PC-9 (cell line): ENCODE measurements at places on chromosomes 5 and 9. TPM values are rescaled to one million over a fixed set of nuclear protein-coding genes. Genes with fewer than 3 reads are reported as not detected.

YIPF5 gene
- total RNA-seq: 35.9 and 65.8 TPM in 2 replicates

CXXC5 gene
- total RNA-seq: 59.9 and 68.2 TPM in 2 replicates

PCDHA1 gene
- total RNA-seq: not detected in 2 replicates

EFCAB9 gene
- not detected in 2 replicates for total RNA-seq

ACSL6 gene
- not detected in 2 replicates for total RNA-seq

CCNO gene
- total RNA-seq: 4.7 and 7.1 TPM in 2 replicates

FOXD4L6 gene
- total RNA-seq: 0.20 TPM in 1 of 2 replicates, not detected in the other

DNA sequence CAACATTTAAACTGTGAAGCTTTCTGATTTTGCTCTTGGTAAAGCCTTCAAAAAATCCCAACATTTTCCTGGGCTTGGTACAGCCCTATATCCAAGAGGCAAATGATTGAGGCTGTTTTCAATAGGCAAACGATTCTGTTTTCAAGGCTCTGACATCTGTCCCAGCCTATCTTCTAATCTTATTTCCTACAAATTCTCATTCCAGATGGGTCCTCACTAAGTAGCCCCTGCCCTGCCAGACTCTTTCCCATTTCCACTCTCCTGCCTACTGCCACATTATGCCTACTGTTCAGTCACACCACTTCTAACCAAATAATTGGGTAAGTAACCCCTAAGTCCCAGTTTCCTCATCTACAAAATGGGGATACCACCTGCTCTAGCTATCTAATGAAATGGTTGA lies 3.5 kb downstream of the GBA2 start:
- H3K27me3 ChIP-seq: no peaks in the 10 kb centered on the region
- no peak overlapping the region for H3K27ac ChIP-seq
- peak overlapping the region; percentile 79; the same call in 1 of the 2 replicates for H3K4me3 ChIP-seq
- no peaks in the 10 kb centered on the region; the same call in 1 of the 2 replicates for H3K36me3 ChIP-seq
- peaks cover 23% of the 10 kb centered on the region for H3K4me1 ChIP-seq
- no peak for DNase-seq

DNA sequence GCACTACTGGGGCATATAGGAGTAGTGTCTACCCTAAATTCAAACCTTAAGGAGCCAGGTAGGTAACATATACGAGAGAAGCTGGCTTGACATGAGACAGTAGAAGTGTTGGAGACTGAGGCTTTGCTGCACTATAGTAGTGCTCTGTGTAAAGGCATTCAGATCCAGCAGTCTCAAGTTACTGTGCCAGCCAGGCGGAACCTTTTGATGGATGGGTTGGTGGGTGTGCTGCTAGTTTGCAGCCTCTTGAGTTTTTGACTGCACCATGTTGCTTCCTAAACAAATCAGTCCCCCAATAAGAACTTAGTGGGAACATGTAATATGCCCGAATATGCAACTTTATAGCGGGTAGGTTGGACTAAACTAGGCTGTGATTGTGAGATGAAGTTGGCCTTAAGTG lies 1.5 kb downstream of the CLTA start:
- H3K4me1 ChIP-seq: peaks cover 30% of the 10 kb centered on the region
- no peak overlapping the region for H3K27ac ChIP-seq
- H3K4me3 ChIP-seq: peak overlapping the region; percentile 91

GRCh38 chr9:70533492-70533891 lies 119.0 kb upstream of the KLF9 start:
- no peaks in the 10 kb centered on the region for H3K27me3 ChIP-seq
- peaks cover 15% of the 10 kb centered on the region; the same call in 1 of the 2 replicates for H3K4me1 ChIP-seq
- no peak overlapping the region for H3K4me3 ChIP-seq
- no peak for DNase-seq
- peak overlapping the region; percentile 52; the same call in 1 of the 2 replicates for H3K27ac ChIP-seq

- H3K27ac ChIP-seq: no peak overlapping the region
- peaks cover 10% of the 10 kb centered on the region for H3K4me1 ChIP-seq
- H3K27me3 ChIP-seq: no peaks in the 10 kb centered on the region
- no peak overlapping the region for H3K4me3 ChIP-seq
- no peak for DNase-seq
- no peaks in the 10 kb centered on the region; the same call in 1 of the 2 replicates for H3K36me3 ChIP-seq
Measured at GRCh38 chr9:136441681-136442245, 2.1 kb upstream of the INPP5E start.

DNA sequence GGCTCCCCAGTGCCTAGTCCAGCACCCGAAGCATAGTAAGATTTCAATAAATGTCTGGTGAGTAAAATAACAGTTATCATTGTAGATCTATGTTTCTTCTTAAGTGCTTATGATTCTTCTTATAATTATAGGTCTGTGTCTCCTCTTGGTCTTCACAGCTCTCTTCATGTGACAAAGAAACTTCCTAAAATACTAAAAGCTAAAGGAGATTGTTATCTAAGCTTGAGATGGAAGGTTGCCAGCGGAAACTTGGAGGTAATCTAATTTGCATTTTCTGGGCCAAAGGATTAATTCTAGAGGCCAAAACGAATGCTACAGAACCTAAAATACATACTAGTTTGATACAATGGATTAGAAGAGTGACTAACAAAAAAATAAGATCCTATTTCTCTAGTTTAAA lies 13.6 kb upstream of the ARHGAP26 start:
- no peak overlapping the region for H3K4me3 ChIP-seq
- H3K36me3 ChIP-seq: no peaks in the 10 kb centered on the region
- DNase-seq: no peak
- peaks cover 15% of the 10 kb centered on the region for H3K4me1 ChIP-seq

DNA sequence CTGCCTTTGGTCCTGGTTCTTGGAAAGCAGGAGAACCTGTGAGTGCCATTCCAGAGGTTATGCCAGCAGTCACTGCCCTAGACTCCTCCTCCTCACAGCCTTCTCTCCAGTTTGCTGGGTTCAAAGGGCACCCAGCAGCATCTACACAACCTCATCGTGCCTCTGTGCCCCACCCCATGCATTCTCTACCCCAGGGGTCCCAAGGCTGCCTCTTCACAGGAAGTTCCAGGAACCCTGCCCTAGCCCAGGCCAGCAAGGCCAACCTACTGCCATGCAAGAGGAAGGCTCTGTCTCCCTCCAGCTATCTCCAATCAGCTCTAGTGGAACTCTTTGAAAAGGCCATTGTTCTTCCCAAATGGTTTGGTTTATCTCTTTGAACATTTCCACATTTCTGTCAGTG lies 21.2 kb downstream of the ENC1 start:
- DNase-seq: no peak
- H3K36me3 ChIP-seq: no peaks in the 10 kb centered on the region
- no peaks in the 10 kb centered on the region for H3K27me3 ChIP-seq
- H3K4me3 ChIP-seq: no peak overlapping the region
- H3K4me1 ChIP-seq: peaks cover 27% of the 10 kb centered on the region

DNA sequence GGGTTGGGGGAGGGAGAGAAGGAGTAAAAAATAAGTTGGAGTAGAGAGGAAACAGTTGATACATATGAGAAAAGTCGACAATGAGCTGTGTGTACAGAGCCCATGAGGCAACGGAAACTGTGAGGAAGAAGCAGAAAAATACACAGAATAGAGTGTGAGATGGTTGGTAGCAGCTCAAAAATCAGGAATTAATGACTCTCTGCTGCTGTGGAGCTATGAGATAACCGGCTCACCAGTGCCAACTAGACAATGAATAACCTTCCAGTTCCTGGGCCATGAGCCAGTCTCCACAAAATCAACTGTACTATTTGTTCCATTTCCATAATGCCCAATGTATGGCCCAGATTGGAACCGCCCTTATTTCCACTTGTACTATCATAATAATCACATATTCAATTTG lies 53.1 kb upstream of the NREP start:
- H3K4me1 ChIP-seq: no peaks in the 10 kb centered on the region
- no peak overlapping the region for H3K27ac ChIP-seq
- no peaks in the 10 kb centered on the region for H3K27me3 ChIP-seq
- H3K36me3 ChIP-seq: no peaks in the 10 kb centered on the region
- no peak for DNase-seq

- no peak for DNase-seq
- H3K27ac ChIP-seq: no peak overlapping the region
- H3K36me3 ChIP-seq: no peaks in the 10 kb centered on the region
- peaks cover 27% of the 10 kb centered on the region for H3K4me1 ChIP-seq
Measured at GRCh38 chr9:112552229-112553056, 65.8 kb downstream of the KIAA1958 start.

GRCh38 chr9:116304761-116305160 lies 151.2 kb downstream of the PAPPA start:
- no peaks in the 10 kb centered on the region for H3K36me3 ChIP-seq
- H3K27me3 ChIP-seq: no peaks in the 10 kb centered on the region
- H3K27ac ChIP-seq: no peak overlapping the region

DNA sequence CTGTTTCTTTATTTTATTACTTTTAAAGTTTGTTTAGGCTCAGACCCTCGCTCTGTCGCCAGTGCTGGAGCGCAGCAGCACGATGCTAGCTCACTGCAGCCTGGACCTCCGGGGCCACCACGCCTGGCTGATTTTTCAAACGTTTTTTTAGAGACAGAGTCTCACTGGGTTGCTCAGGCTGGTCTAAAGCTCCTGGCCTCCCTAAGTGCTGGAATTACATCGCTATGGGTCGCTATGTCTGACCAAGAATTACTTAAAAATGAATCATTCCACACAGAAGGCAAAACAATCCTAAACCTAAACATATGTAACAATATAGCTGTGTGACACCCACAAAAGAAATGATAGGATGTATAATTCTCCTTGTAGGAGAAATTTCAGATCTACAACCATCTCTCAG lies 86.9 kb upstream of the SIMC1 start:
- H3K36me3 ChIP-seq: no peaks in the 10 kb centered on the region
- H3K4me3 ChIP-seq: no peak overlapping the region
- H3K27me3 ChIP-seq: peaks cover 93% of the 10 kb centered on the region
- no peak overlapping the region for H3K27ac ChIP-seq
- no peak for DNase-seq

GRCh38 chr5:125316391-125316790 lies 570.0 kb upstream of the ZNF608 start:
- DNase-seq: no peak
- H3K27me3 ChIP-seq: no peaks in the 10 kb centered on the region
- no peaks in the 10 kb centered on the region for H3K4me1 ChIP-seq

GRCh38 chr9:107942856-107943255 lies 453.3 kb upstream of the KLF4 start:
- no peaks in the 10 kb centered on the region for H3K36me3 ChIP-seq
- H3K4me3 ChIP-seq: no peak overlapping the region
- H3K27ac ChIP-seq: no peak overlapping the region
- no peaks in the 10 kb centered on the region for H3K4me1 ChIP-seq
- no peak for DNase-seq

GRCh38 chr5:128546658-128547281 lies 8.7 kb upstream of the FBN2 start:
- DNase-seq: peak; percentile 23
- peaks cover 16% of the 10 kb centered on the region for H3K4me1 ChIP-seq
- H3K4me3 ChIP-seq: no peak overlapping the region
- no peaks in the 10 kb centered on the region for H3K27me3 ChIP-seq
- no peaks in the 10 kb centered on the region for H3K36me3 ChIP-seq

DNA sequence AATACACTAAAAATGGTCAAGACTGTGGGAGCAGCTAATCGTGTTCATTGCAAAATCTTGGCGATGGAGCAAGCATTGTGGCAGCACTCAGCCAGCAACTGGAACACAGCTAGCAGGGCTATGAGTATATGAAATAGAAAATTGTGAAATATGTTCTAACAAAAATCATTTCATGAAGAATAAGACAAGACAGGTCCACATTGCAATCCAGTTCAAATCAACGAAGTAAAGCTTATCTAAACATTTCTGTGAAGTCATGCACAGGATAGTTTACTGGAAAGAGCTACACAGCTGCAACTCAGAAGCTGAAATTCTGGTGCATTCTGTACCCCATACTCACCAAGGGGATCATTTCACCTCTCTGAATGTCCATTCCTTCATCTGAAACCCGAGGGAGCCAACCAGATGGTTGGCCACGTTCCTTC lies 5.3 kb upstream of the NFIL3 start:
- H3K27me3 ChIP-seq: no peaks in the 10 kb centered on the region
- no peak overlapping the region for H3K27ac ChIP-seq
- no peak for DNase-seq
- H3K4me1 ChIP-seq: peaks cover 19% of the 10 kb centered on the region
- H3K36me3 ChIP-seq: no peaks in the 10 kb centered on the region

GRCh38 chr9:36559036-36559695 lies 13.5 kb upstream of the MELK start:
- H3K36me3 ChIP-seq: no peaks in the 10 kb centered on the region
- peak; percentile 52 for DNase-seq
- H3K27me3 ChIP-seq: no peaks in the 10 kb centered on the region
- no peak overlapping the region for H3K4me3 ChIP-seq
- H3K4me1 ChIP-seq: peaks cover 10% of the 10 kb centered on the region; the same call in 1 of the 2 replicates
